ENCODE measurements at places on chromosomes 5 and 9.

DNA sequence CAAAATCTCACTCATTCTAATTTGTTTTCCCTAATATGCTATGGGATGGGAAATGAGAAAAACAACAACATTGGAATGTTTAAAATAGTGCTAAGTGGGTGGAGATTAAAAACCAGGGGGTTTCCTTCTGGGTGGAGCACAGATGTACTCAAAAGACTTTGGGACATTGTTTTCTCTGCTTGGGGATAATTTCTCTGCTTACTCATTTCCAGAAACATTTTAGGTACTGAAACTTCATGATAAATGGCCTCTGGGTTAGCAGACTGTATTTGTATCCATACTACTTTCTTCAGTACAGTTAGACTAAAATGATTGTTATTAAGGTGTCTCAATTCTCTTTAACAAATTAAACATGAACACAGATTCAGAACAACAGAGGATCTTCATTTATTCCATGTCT, 17.4 kb downstream of the ELOVL7 start:
- no peak for DNase-seq

GRCh38 chr5:158553962-158554336, 545.8 kb downstream of the EBF1 start:
- no peak for DNase-seq

DNA sequence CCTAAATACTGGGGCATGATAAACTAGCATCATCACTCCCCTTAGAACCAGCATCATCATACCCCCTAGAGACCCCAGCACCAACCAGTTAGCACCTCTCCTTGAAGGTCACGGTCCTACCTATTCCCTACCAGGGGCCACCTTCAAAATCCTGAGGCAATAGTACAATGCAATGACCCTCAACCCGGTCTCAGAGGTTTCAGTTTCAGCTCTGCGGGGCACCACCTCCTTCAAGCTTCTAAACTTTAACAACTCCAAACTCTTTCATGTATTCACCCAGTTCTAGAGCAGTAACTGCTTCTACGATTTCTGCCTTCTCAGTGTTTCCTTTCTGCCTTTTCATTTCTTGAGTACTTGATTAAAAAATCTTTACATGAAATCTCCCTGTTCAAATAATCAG, 130.1 kb upstream of the EPB41L4A start:
- no peak for DNase-seq

- DNase-seq, result peak; percentile 25
These were observed 57.5 kb downstream of the DAB2IP start for GRCh38 chr9:121708768-121709488.

DNA sequence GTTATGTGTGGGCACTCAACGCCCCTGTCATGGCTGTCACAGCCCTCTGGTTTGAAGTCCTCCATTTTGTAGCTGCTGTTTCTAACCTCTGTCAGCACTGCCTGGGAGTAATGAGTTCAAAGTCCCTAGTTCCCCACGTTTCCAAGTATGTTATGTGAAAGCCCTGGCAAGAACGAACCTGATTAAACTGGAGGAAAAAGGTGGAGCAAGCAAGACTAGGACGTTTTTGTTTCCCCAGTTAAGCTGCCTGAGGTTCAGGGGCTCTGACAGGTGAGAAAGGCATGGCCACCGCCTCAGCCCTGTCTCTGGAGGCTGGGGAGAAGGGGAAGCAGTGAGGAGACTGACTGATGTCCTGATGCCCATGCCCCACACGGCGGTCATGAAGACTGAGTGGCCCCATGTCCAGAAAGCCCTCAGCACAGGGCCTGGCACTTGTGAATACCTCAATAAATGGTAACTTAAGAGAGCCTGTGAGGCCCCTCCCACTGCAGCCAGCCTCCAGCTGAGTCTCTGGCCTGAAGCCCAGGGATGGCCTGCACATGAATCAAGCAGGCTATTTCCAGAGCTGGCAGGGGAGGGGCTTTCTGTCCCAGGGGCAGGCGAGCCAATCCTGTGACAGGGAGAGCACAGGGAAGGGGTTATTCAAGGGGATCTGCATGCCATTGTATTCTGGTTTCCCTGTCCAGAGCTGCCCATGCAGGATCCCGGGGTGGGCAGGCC, 61.8 kb downstream of the PFDN1 start:
- peak; percentile 95 for DNase-seq

DNA sequence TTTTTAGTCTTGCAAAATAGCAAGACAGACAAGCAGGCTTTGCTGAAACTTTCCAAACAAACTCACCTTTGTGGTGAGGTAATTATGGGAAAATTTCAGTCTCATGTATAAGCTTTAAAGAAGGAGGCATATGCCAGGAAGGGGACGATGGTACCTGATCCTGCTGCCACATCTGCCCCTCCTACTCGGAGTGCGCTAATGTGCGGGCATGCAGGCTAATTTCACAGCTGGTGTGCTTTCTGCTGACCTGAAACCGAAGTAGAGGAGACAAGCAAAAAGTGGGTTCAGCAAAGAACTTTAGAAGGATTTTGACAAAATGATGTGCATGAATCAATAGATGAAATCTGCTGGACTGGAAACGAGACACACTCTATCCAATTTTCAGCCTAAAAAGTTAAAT, 117.1 kb upstream of the IRX4 start:
- DNase-seq, result no peak
